ENCODE measurements at places on chromosomes 4 and X. TPM values are rescaled to one million over a fixed set of nuclear protein-coding genes. Genes with fewer than 3 reads are reported as not detected.

Gene FGF5
- total RNA-seq = not detected

GRCh38 chrX:101677028-101677427 lies 17.4 kb upstream of the ARMCX2 start:
- H3K27me3 ChIP-seq = peaks cover 4% of the 10 kb centered on the region
- DNase-seq = no peak
- H3K4me1 ChIP-seq = no peaks in the 10 kb centered on the region
- no peak overlapping the region for H3K27ac ChIP-seq
- H3K4me3 ChIP-seq = no peak overlapping the region
- no peaks in the 10 kb centered on the region for H3K36me3 ChIP-seq

Gene PCDH11X
- not detected for total RNA-seq

DNA sequence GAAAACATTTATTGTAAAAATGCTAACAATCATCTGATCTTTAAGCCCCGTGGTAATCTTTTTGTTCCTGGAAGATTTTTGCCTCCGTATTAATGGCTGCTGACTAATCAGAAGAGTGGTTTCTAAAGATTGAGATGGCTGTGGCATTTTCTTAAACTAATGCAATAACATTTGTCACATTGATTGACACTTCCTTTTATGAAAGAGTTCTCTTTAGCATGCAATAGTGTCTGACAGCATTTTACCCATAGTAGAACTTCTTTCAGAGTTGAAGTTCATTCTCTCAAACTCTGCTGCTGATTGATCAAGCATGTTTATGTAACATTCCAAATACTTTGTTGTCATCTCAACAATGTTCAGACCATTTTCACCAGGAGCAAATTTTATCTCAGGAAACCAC lies 26.8 kb upstream of the UGT2B4 start:
- DNase-seq = no peak
- H3K4me3 ChIP-seq = no peak overlapping the region
- H3K27ac ChIP-seq = no peak overlapping the region
- H3K27me3 ChIP-seq = no peaks in the 10 kb centered on the region

Gene TRO
- 0.25 TPM for total RNA-seq

DNA sequence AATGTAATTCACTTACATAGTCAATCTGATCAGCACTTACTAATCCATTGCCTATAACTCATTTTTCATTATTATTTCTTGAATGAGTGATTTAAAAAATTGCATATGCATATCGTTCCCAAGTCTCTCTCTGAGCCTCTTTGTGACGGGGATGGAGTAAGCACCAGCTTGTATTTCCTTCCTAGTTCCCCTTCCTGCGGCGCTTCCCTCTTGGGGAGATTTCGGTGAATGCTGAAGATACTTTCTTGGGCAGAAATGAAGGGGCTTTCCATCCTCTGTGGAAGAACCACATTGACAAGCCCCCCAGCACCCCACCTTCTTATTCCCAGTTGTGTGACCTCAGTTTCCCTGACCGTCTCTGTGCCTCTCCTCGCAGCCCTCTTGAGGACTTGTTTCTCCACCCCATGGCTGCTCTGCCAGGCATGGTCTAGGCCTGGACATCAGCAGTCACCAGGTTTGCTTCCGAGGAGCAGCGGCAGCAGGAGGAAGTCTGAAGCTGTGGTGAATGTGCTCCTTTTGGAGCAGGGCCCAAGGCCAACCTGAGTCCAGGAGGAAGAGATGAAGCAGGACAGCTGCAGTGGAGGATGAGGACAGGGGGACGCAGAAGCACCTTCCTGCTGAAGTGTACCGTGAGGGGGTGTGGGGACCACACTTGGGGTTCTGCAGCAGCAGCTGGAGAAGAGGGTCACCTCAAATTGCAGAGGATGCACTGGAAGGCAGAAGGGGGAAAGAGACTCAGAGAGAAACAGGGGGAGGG lies 124.9 kb downstream of the IRF2 start:
- H3K27ac ChIP-seq = no peak overlapping the region
- DNase-seq = no peak
- H3K36me3 ChIP-seq = no peaks in the 10 kb centered on the region
- no peaks in the 10 kb centered on the region for H3K4me1 ChIP-seq
- H3K27me3 ChIP-seq = no peaks in the 10 kb centered on the region

- no peaks in the 10 kb centered on the region for H3K36me3 ChIP-seq
- no peaks in the 10 kb centered on the region for H3K4me1 ChIP-seq
- no peak overlapping the region for H3K27ac ChIP-seq
- no peak for DNase-seq
- no peak overlapping the region for H3K4me3 ChIP-seq
Observed at GRCh38 chr4:24395937-24396336, 188.4 kb downstream of the DHX15 start.

Gene GPAT3
- 36.7 TPM for total RNA-seq

- no peaks in the 10 kb centered on the region for H3K36me3 ChIP-seq
- H3K27ac ChIP-seq = peak overlapping the region; percentile 14
- peaks cover 27% of the 10 kb centered on the region for H3K4me1 ChIP-seq
- no peak overlapping the region for H3K4me3 ChIP-seq
- no peaks in the 10 kb centered on the region for H3K27me3 ChIP-seq
- DNase-seq = no peak
Observed at GRCh38 chr4:94540476-94540875, 88.7 kb downstream of the PDLIM5 start.

Gene TMEM35A
- total RNA-seq = not detected

DNA sequence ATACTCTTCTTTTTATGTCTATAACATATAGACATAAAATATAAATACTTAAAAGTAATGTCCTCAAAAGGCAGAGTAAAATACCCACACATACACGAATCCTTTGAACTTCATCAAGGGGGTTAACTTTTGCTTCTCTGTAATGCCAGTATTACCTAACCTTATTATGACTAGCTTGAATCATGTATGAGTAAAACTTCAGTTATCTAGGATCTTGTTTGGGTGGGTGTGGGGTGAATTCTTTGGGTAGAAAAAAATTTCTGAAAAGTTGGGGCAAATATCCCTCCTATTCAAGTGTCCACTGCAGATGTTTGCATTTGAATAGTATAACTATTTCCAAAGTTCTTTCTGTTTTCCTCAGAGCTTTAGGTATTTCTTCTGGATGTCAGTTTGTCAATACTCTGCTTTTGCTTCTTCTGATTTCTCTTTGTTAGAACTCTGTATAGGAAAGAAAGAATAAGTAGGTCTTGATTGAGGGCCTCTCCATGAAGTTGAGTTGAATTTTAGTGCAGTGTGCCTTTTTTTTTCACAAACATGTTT lies 173.8 kb downstream of the ADGRL3 start:
- H3K36me3 ChIP-seq = no peaks in the 10 kb centered on the region
- H3K27ac ChIP-seq = no peak overlapping the region
- no peaks in the 10 kb centered on the region for H3K27me3 ChIP-seq
- H3K4me1 ChIP-seq = no peaks in the 10 kb centered on the region

DNA sequence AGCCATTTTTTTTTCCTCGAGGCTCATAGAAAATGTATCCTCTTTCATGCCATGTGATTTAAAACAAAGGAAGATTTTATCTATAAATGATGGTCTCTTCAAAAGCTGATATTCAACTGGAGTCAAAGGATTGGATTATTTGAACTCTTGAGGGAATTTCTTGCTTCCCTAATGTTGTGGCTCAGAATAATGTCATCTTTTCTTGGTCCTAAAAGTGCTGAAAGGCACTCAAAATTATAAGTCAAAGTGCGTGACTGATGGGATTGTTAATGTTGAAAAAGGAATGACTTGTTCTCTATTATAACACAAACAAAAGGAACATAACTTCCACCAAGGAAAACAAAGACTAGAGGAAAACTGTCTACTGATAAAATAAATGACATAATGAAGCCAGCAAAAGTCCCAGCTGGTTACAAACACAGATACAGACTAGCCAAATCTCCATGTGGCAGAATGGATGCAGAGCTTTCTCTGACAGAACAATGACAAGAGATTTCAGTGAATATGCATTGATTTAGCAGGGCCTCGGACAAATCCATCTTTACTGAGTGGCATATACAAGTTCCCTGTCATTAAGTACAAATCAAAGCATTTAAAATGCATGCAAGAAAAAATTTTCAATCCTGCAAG lies 552.6 kb downstream of the GBA3 start:
- no peak for DNase-seq
- H3K4me1 ChIP-seq = no peaks in the 10 kb centered on the region
- no peaks in the 10 kb centered on the region for H3K36me3 ChIP-seq
- H3K27me3 ChIP-seq = no peaks in the 10 kb centered on the region

DNA sequence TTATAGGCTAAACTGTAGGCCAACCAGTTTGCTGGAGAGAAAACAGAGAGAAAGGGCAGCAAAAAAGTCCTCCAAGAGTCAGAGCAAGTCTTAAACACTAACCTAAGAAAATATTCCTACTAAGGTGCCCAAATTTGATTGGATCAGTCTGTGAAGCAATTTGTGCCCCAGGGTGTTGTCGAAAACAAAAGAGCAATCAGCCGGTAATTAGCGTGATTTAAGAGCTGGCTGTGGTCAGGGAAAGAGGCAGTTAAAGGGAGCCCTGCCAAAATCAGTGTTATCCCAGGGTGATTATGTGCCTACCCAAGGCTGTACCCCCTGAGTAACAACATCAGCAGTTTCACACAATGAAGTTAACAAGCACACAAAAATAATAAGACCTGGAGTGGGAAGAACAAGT lies 6.4 kb upstream of the BRWD3 start:
- H3K27me3 ChIP-seq = no peaks in the 10 kb centered on the region
- H3K27ac ChIP-seq = no peak overlapping the region
- H3K4me3 ChIP-seq = no peak overlapping the region
- DNase-seq = no peak
- H3K4me1 ChIP-seq = peaks cover 15% of the 10 kb centered on the region

DNA sequence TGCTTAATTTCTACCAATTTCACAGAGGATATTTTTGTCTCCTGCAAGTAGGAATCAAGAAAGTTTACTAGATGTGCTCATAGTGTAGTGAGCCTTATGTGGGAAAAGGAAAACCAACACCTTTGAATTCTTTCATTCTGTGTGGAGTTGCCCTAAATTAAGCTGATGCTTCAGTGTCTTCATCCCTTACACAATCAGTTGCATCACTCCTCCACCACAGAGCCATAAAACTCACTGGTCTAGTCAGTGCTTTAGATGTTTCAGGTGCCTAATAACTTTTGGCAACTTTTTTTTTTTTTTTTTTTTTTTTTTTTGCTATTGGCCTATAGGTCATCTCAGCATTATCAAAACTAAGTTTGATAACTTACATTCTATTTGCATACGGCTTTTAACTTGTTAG lies 41.5 kb downstream of the HHIP start:
- H3K4me1 ChIP-seq = no peaks in the 10 kb centered on the region
- no peak for DNase-seq
- H3K27ac ChIP-seq = no peak overlapping the region
- no peak overlapping the region for H3K4me3 ChIP-seq
- no peaks in the 10 kb centered on the region for H3K36me3 ChIP-seq

Gene MAGEB10
- total RNA-seq = not detected

DNA sequence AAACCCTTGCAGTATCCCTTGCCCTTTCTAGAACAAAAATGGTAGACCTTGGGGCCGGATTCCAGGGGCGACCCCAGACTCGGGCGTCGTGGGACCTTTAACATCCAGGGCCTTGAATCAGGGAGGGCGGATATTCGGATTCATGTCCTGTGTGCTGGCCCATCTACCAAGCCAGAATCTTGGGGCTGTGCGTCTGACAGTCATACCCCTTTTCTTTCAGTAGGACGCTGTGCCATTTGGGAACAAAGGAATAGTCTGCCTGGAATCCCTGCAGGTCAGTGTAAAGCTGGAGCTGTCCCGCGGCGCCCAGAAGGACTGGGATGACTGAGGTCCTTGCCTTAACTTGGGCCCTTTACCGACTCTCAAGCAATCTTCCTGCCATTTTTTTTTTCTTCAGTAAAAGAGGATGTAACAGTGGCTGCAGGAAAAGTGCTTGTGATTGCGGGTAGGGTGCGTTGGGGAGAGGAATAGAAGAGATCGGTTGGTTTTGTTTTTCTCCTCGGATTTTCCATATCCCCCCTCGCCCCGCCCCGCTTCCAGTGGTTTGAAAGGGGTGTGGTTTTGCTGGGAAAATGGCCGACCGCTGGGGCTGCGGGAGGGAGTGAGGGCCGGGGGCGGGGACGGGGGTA lies 518 bp downstream of the ARMCX1 start:
- no peaks in the 10 kb centered on the region for H3K4me1 ChIP-seq
- H3K27me3 ChIP-seq = no peaks in the 10 kb centered on the region
- no peaks in the 10 kb centered on the region for H3K36me3 ChIP-seq

Gene ARHGAP4
- 67.4 TPM for total RNA-seq

GRCh38 chr4:47786958-47787370 lies 50.9 kb downstream of the CORIN start:
- H3K27me3 ChIP-seq = no peaks in the 10 kb centered on the region
- no peaks in the 10 kb centered on the region for H3K36me3 ChIP-seq
- H3K4me1 ChIP-seq = no peaks in the 10 kb centered on the region
- no peak overlapping the region for H3K4me3 ChIP-seq

DNA sequence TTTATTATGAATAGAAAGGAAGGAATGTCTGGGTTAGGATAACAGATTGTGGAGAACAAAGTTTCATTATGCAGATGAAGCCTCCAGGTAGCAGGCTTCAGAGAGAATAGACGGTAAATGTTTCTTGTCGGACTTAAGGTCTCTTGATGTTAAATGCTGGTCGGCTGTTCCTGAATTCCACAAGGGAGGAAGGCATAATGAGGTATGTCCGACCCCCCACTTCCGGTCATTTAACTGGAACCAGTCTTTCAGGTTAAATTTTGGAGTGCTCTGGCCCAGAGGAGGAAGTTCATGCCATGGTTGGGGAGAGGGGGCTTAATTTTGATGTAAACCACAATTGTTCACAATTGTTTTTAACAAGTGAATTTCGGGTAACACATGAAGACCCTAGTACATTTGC lies 158.1 kb upstream of the VCX3A start:
- no peak overlapping the region for H3K27ac ChIP-seq
- DNase-seq = no peak
- H3K27me3 ChIP-seq = no peaks in the 10 kb centered on the region
- H3K4me1 ChIP-seq = no peaks in the 10 kb centered on the region

- no peak overlapping the region for H3K4me3 ChIP-seq
- H3K36me3 ChIP-seq = no peaks in the 10 kb centered on the region
- H3K27me3 ChIP-seq = no peaks in the 10 kb centered on the region
Observed at GRCh38 chrX:43661521-43662240, 5.6 kb downstream of the MAOA start.

DNA sequence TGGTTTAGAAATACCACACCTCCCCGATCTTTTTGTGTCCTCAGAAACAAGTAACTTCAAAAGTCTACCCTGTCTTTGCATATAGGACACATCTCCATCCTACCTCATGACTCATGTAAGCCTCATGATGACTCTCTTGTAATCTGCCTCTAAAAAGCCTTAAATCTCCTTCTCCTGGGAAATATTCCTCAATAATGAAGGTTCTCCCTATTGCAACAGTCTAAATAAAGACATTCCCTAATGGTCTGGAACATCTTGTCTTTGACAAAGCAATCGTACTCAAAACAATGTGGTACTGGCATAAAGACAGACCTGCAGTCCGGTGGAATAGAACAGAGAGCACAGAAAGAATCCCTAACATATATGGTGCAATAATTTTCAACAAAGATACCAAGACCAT lies 257.7 kb downstream of the OPHN1 start:
- 0 out of 2 replicates have a peak, but pooled peaks cover 4% of the 10 kb centered on the region for H3K4me1 ChIP-seq
- H3K36me3 ChIP-seq = no peaks in the 10 kb centered on the region
- H3K27me3 ChIP-seq = no peaks in the 10 kb centered on the region

Data from HCT116 (cell line).